ENCODE measurements at places on chromosomes 5 and 9. TPM values are rescaled to one million over a fixed set of nuclear protein-coding genes. Genes with fewer than 3 reads are reported as not detected.

DNA sequence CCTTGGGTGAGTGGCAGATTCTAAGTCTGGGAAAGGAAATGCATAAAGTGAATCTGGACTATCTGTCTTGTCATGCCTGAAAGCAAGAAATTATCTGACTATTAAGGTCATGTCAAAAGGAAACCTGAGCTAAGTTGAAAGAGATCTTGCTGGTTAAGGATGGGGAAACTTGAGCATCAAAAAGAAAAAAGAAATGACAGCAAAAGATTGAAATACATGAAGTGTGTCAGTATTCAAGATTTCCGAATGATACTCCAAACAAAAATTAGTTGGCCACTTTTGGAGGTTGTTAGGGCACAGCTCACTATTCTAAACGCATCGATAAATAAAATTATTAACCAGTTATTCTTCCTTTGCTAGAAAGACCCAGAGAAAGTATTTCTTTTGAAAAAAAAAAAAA, 3.3 kb upstream of the FBN2 start:
- no peaks in the 10 kb centered on the region for H3K36me3 ChIP-seq
- no peak overlapping the region for H3K4me3 ChIP-seq
- H3K27ac ChIP-seq: no peak overlapping the region
- H3K27me3 ChIP-seq: peaks cover 31% of the 10 kb centered on the region
- no peak for DNase-seq

LCN9 gene
- not detected for total RNA-seq

DNA sequence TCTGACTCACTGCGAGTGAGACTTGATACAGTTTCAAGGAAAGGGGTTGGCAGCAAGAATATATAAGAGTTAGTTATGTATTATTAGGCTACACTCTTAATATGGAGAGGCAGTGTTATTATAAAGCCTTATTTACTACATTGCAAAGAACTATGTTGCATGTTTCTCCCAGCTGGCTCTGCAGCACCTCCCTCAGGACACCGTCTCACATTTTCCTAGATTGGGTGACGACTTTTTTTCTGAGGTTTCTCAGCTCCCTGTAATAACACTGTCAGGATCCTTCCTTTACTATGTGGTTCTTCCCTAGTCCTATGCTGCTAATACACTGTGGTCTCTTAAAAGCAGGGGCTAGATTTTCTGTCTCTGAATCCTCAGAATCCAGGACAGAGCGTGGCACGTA, 153.7 kb downstream of the INSYN2B start:
- H3K4me1 ChIP-seq: no peaks in the 10 kb centered on the region
- H3K4me3 ChIP-seq: no peak overlapping the region
- no peaks in the 10 kb centered on the region for H3K36me3 ChIP-seq

SLF1 gene
- 6.1 TPM for total RNA-seq

GMCL2 gene
- total RNA-seq: not detected

IL31RA gene
- not detected for total RNA-seq

GRCh38 chr5:80399526-80400239, 8.2 kb upstream of the ZFYVE16 start:
- no peaks in the 10 kb centered on the region for H3K36me3 ChIP-seq
- H3K4me1 ChIP-seq: no peaks in the 10 kb centered on the region
- no peaks in the 10 kb centered on the region for H3K27me3 ChIP-seq
- H3K4me3 ChIP-seq: no peak overlapping the region
- no peak for DNase-seq

DNA sequence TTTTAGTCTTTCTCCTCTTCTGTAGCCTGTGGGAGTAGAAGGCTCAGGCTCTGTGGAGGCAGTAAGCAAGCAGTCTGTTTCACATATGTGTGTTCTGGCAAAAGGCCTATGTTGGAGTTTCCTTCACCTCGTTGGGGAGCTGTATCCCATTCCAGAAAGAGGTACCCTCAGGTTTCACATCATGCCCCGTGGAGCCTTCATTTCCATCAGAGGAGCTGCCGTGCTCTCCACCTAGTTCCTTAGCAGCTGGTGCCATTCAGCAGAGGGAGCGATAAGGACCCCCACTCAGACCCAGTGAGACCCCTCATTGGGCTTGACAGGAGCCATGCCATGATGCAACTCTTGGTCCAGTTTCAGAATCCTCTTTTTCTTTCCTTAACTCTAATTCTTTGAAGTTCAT, 50.6 kb upstream of the ANGPTL2 start:
- no peak overlapping the region for H3K4me3 ChIP-seq
- no peaks in the 10 kb centered on the region for H3K27me3 ChIP-seq
- no peak overlapping the region for H3K27ac ChIP-seq

GRCh38 chr5:128693764-128694163, 155.7 kb upstream of the FBN2 start:
- no peaks in the 10 kb centered on the region for H3K4me1 ChIP-seq
- no peak overlapping the region for H3K4me3 ChIP-seq
- H3K27ac ChIP-seq: no peak overlapping the region
- no peak for DNase-seq

GRCh38 chr5:88226881-88227450, 41.7 kb downstream of the TMEM161B start:
- no peak overlapping the region for H3K4me3 ChIP-seq
- H3K4me1 ChIP-seq: no peaks in the 10 kb centered on the region
- DNase-seq: no peak

C8G gene
- total RNA-seq: 2.2 TPM

DNA sequence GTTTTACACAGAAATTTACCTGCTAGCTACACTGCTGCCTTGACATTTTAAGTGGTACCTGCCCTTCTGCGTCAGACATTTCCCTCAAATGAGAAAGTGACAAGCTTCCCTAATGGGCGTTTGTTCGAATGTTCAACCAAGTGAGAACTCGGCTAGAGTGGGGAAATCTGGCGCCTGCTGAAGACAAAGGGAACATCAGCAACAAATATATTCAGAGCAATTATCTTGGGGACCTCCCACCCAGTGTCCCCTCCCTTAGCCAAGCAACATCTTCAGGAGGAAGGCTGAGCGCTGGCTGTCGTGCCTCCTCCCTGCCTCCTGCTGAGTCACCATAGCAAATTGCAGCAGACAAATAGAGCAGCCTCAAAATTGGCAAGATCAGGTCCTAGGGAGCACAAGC, 57.1 kb downstream of the MFAP3 start:
- no peak overlapping the region for H3K27ac ChIP-seq
- peaks cover 12% of the 10 kb centered on the region for H3K4me1 ChIP-seq
- DNase-seq: no peak
- H3K36me3 ChIP-seq: no peaks in the 10 kb centered on the region
- H3K4me3 ChIP-seq: no peak overlapping the region

DNA sequence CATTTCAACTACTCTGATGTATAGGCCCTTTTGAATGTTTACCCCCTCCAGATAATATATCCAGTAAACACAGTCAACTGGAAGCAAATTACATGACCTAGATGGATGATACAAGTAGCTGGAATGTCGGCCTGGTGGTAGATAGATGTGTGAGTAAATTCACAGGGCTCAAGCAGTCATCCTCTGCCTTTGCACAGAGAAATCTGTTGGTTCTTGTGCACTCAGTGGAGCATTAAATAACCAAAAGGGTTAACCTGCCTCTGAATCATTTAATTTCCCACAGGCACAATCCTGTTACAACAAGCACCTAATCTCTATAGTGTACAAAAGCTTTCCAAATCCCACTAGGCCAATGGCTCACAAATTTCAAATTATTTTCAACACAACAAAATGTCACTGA, 668.3 kb downstream of the DNAH5 start:
- H3K27ac ChIP-seq: no peak overlapping the region
- H3K4me3 ChIP-seq: no peak overlapping the region

ADRB2 gene
- total RNA-seq: 26.4 TPM

DNA sequence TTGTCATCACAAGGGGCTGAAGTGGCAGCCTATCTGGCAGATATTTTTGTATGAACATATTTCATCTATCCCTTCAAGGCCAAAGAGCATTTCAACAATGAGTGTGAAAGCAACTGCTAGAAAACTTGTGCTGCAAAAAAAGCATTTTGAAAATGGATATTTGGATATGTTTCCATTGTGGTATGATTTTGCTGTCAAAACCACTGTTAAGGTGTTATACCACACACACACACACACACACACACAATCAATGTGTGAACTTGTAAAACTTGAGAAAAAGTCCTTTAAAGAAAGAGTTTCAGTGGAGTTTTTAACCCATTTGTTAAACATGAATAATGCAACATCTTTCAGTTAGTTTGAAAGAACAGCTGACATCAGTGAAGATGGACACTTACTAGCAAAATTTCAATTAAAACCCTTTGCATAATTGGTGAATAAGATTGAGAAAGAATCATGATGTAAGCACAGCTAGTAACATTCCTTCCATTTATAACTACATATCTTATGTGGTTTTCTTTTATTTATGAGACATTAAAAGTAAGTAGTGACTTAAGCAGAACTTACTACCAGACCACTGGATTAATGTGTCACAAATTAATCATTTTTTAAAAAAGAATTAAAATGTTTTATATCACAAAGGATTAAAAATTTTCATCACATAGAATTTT, 182.6 kb upstream of the GNA14 start:
- peaks cover 12% of the 10 kb centered on the region for H3K4me1 ChIP-seq
- H3K27ac ChIP-seq: no peak overlapping the region
- DNase-seq: no peak
- no peaks in the 10 kb centered on the region for H3K27me3 ChIP-seq
- H3K36me3 ChIP-seq: no peaks in the 10 kb centered on the region

FOXD4L6 gene
- total RNA-seq: not detected

GRCh38 chr5:112208699-112209615, 210.1 kb downstream of the EPB41L4A start:
- H3K27me3 ChIP-seq: no peaks in the 10 kb centered on the region
- H3K36me3 ChIP-seq: peaks cover 7% of the 10 kb centered on the region
- DNase-seq: no peak
- no peak overlapping the region for H3K27ac ChIP-seq
- H3K4me3 ChIP-seq: no peak overlapping the region

DNA sequence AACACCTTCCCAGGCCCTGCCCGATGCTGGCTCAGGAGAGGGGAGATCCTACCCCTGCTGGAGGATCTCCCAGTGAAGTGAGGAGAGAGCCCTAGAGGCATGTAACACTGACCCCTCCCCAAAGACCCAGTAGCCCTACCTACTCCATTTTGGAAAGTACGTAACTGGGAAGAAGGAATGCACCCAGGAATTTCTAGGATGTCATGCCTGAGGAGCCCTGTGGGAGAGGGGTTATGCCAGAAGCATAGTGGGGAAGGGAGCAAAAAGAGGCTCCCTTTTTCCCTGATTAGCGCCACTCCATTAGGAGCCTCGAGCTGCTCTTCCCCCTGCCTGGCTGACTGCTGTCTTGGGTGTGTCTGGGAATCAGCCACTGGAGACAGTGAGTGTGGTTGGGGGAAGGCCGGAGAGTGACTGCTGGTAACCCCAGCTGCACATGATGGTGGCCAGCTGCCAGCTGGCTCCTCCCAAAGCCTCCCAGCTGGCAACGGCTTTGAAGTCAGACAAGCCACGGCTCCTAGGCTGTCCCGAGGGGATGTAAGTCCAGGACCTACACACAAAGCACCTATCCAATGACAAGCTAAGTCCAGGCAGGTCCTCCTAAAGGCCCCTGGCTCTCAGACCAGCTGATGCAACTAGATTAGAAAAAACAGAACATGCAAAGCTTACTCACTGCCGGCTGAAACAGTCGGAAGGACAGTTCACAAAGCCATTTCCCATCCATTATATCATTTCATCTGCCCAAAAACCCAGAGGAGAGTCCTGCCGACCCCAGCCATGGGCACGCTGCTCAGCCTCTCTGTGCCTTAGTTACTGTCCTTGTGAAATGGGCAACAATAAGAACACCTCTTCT, 136.5 kb upstream of the ABCA1 start:
- no peaks in the 10 kb centered on the region for H3K27me3 ChIP-seq
- no peaks in the 10 kb centered on the region for H3K36me3 ChIP-seq
- H3K27ac ChIP-seq: peak overlapping the region; percentile 73
- peak overlapping the region; percentile 24 for H3K4me3 ChIP-seq

GPR151 gene
- total RNA-seq: not detected

DNA sequence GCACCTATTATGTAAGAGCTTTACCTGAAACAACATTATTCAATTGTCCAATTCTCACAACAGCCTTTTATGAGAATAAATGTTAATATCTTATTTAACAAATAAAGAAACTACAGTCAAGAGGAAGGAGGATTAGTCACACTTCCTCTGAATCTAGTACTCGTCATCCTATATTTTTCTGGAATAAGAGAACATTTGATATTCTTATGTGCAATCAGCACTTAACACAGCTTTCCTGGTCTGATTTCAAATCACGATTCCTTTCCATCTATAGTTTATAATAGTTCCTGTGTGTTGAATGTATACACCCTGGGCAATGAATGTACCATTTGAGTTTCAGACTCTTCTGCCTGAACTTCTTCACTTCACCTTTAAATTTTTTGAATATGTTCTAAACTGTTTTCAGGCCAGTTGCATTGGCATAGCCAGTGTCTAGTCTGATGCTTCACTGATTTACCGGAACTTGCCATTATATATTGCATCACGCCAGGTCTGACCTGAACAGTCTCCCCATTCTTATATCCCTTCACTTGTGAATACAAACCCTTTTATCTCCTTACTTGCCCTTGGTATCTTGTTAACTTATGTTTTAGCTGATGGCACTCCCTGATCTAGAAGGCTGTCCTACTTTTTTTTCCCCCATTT, 698.3 kb downstream of the MAT2B start:
- no peaks in the 10 kb centered on the region for H3K4me1 ChIP-seq
- no peak overlapping the region for H3K27ac ChIP-seq
- no peaks in the 10 kb centered on the region for H3K27me3 ChIP-seq
- DNase-seq: no peak
- H3K36me3 ChIP-seq: no peaks in the 10 kb centered on the region

DNA sequence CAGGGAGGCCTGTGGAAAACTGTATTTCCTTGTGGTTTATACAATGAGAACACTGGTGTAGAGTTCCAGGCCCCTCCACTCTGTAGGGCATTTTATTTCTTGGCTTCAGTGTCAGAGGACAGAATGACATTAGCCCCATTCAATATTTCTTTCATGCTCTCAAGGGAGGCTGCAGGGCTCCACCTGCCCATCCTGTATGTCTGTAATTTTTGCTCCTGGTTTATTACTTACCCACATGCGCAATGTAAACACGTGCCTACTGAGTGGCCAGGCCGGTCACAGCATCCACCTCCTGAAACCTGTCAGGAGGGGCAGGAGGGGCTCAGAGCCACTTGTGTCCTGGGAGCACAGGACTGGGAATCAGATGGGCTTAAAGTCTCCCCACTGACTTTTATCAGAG, 82.4 kb downstream of the GADD45G start:
- H3K36me3 ChIP-seq: no peaks in the 10 kb centered on the region
- peaks cover 9% of the 10 kb centered on the region for H3K4me1 ChIP-seq

HTR1A gene
- total RNA-seq: not detected

LPAR1 gene
- 23.2 TPM for total RNA-seq

SVEP1 gene
- total RNA-seq: 55.9 TPM

GRCh38 chr9:68705531-68706362, 707 bp downstream of the PIP5K1B start:
- H3K36me3 ChIP-seq: no peaks in the 10 kb centered on the region
- H3K27me3 ChIP-seq: peaks cover 4% of the 10 kb centered on the region
- DNase-seq: no peak
- peak overlapping the region; percentile 73 for H3K4me3 ChIP-seq

ANKRD31 gene
- total RNA-seq: 0.27 TPM

Data from lower lobe of right lung (tissue), 2 donors.